ENCODE measurements at places on chromosomes 11 and 22.

DNA sequence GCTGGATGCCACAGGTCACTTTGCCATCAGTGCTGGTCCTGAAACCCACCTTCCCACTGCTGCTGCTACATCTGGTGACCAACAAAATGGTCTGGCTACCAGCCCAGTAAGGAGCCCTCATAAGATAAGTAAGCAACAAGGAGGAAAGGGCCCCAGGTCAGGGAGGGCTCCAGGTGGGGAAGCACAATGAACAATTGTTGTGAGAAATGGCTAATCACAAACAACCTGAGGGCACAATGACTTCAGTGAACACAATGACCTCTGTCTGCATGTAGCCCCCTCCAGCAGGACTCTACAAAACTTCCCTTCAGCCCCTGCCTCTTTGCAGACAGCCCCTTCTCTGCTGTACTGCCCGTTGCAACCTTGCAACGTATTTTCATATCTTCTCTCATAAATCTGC, 19.4 kb upstream of the FBLN1 start:
- no peak for DNase-seq

GRCh38 chr22:42857845-42858481, 890 bp upstream of the ARFGAP3 start:
- no peak for DNase-seq

- no peak for DNase-seq
Measured at GRCh38 chr11:117914991-117915618, 14.1 kb downstream of the TMPRSS13 start.

DNA sequence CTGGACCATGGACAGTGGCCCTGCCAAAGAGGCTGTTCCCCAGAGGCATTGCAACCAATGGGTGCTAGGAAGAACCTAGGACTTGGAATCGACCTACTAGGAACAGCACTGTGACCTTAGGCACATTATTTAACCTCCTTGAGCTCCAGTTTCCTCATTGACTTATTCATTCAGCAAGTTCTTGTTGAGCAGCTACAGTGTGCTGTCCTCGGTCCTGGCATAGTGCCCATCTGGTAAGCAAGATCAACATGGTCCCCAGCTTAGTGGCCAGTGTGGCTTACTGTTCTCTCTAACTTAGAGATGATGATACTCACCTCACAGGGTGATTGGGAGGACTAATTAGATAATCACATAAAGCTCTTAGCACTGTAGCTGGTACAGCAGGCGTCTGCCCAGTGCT, 8.2 kb downstream of the ABCG4 start:
- no peak for DNase-seq

GRCh38 chr11:119438599-119438998, 15.6 kb upstream of the THY1 start:
- no peak for DNase-seq

GRCh38 chr22:38981005-38981991, 849 bp upstream of the APOBEC3B start:
- DNase-seq = no peak

- DNase-seq = no peak
Measured at GRCh38 chr22:50452649-50453048, 22.2 kb downstream of the SBF1 start.

DNA sequence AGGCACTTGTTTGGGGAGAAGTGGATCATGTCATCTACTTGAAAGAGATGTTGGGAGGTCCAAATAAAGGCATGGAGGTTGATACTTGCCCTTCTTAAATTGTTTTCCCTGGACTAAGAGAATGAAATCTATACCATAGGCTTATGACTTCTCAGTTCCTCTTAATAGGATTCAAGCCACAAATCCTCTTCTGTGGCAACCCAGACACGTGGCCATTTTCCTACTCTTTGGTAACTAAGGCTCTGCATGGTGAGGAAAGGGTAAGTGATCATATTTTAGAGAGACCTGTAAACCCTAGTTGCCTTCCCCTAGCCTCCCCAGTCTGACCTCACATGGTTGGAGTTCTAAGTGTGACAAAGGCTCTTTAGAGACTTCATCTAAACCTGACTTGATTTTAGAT, 72.9 kb upstream of the CD44 start:
- DNase-seq = no peak

DNA sequence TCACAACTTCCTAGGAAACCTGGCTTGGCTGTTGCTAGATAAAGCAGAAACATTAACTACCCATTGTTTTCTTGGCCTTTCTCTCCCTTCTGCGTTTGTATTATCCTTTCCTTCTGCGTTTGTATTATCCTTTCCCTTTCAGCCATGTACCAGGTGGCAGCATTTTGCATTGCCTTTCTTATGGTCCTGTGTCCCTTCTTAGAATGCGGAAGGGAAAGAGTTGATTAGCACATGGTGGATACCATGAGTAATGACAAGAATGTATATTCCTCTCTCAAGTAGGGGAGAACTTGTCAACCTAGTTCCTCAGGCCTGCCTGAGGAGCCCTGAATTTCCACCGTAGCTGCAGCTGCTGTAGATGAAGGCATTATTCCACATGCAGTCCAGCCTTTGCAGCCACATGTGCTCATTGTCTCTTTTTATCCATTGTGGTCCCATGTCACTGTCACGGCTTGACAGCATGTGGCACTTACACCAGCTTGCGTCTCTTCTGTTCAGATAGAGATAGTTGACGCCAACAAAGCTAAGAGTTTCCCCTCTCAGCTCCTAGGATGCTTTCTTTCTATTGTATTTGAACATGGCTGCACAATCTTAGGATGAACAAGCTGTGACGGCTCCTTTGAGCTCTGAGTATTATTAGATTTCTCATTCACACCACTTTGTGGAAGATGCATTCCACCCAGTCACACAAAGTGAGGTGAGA, 44.8 kb downstream of the SLN start:
- no peak for DNase-seq

GRCh38 chr11:70144262-70144661, 58.8 kb upstream of the FADD start:
- DNase-seq = no peak

DNA sequence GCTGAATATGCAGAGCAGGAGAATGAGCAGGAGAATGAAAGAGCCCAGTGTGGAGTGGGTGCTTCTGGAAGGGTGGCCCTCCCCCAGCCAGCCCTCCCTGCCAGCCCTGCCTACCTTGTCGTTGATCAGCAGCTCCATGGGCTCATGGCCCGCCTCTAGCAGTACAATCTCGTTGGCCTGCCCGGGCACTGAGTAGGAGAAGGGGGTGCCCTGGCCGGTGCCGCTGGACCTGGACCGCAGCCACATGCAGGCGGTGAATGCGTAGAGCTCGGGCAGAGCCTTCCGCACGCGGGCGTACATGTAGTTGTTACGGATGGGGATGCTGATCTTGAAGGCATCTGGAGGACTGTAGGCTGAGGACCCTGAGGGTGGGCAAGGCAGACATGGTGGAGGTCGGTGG, 17.4 kb downstream of the NPTXR start:
- DNase-seq = no peak

DNA sequence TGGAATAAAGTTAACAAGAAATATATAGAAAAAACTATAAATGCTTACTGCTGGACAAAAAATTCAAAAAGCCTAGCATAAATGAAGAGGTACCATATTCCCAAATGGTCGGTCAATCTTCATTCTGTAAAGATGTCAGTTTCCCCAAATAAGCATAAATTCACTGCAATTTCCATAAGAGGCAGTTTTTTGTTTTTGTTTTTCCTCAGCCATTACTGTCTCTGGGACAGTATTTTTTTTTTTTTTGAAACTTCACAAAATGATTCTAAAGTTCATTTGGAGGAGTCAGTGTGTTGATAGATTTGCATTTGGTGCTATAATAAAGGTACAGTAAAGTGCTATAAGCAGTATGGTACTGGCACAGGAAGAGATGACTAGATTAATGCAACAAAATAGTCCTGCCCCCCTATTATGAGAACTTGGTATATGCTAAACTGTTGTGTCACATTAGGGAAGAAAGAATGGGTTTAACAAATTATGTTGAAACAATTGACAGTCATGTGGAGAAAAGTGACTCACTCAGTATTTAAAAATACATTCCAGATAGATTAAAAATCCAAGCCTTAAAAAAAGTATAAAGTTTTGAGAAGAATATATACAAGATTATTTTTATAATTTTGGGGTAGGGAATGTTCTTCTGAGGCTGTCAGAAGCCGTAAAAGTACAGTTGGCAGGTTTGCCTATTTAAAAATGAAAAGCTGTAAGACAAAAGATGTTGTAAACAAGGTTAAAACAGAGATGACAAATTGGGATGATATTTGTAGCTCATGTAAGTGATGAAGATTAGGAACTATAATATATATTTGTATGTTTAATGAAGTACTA, 2.6 kb upstream of the FTH1 start:
- DNase-seq = no peak

DNA sequence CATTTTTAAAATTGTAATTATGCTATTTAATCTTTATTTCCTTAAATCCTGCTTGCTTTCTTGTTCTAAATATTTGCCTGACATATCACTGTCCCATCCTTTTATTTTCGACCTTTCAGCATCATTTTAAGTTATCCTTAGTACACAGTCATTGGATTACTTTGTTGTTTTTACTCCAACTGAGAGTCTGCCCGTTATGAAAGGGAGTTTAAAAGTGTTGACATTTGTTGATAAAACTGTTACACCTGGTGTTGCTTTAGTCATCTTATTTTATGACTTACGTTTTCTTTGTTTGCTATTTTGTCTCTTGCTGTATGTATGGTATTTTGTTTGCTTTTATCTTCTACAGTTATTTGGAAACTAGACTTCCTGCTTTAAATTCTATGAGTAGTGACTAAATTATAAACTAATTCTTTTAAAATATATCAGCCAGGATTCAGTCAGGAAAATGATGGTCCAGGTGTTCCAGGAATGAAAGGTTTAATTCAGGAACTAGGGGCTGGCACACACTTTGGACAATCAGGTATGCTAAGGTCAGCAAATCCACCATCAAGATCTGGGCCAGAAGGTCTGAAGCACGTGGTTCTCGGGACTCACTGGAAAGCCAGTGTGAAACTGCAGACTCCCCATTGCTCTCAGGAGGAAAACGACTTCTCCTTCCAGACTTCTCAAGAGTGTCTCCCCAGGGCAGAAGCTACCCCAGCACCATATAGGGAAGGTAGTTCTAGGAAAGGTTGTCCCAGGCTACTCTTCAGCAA, 86.0 kb downstream of the RASSF10 start:
- peak; percentile 24 for DNase-seq

DNA sequence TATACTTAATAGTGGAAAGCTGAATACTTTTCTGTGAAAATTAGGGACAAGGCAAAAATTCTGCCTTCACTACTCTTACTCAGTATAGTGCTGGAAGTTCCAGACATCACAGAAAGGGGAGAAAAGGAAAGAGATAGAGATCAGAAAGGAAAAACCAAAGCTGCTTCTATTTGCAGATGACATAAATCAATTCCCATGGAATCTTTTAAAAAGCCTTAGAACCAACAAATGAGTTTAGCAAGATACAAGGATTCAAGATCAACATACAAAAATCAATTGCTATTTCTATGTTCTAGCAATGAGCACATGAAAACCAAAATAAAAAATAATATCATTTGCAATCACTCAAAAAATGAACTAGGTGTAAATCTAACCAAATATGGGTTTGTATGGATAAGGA, 16.2 kb upstream of the CLDN5 start:
- DNase-seq = no peak

GRCh38 chr11:8503910-8504364, 90.1 kb downstream of the STK33 start:
- DNase-seq = no peak

- DNase-seq = peak; percentile 64
Measured at GRCh38 chr11:21511835-21512440, 680.9 kb upstream of the ANO5 start.

GRCh38 chr11:37105427-37105826, 507.4 kb upstream of the RAG2 start:
- no peak for DNase-seq

DNA sequence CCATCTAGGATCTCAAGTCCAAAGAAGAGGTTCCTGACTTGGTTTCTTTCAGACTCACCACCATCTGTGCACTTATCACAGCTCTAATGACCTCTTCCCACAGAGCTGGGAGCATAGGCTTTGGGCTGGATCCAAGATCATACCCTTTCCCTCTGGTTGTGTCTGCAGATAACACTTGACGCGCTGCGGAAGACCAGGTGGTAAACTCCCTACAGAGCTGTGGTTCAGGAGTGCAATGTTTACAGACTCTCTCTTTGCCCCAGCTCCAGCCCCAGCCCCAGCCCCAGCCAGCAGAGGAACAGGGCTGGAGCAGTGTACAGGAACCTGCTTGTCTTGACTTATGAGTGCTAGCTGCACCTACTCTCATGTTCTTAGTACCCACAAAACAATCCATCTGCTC, 274.4 kb upstream of the SYN3 start:
- no peak for DNase-seq

GRCh38 chr11:33540946-33541915, 159.4 kb downstream of the C11orf91 start:
- no peak for DNase-seq

GRCh38 chr11:61975638-61976419, 8.4 kb upstream of the FTH1 start:
- no peak for DNase-seq

DNA sequence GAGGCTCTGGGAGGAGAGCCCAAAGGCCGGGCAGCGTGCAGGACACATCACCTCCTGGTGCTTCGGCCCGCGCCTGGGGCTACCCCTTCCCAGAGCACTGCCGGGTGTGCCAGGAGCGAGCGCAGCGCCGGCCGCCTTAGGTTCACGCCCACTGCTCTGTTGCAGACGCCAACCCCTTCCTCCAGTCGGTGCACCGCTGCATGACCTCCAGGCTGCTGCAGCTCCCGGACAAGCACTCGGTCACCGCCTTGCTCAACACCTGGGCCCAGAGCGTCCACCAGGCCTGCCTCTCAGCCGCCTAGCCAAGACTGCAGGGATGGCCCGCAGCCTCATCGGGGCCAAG, 79.0 kb downstream of the MED15 start:
- no peak for DNase-seq

DNA sequence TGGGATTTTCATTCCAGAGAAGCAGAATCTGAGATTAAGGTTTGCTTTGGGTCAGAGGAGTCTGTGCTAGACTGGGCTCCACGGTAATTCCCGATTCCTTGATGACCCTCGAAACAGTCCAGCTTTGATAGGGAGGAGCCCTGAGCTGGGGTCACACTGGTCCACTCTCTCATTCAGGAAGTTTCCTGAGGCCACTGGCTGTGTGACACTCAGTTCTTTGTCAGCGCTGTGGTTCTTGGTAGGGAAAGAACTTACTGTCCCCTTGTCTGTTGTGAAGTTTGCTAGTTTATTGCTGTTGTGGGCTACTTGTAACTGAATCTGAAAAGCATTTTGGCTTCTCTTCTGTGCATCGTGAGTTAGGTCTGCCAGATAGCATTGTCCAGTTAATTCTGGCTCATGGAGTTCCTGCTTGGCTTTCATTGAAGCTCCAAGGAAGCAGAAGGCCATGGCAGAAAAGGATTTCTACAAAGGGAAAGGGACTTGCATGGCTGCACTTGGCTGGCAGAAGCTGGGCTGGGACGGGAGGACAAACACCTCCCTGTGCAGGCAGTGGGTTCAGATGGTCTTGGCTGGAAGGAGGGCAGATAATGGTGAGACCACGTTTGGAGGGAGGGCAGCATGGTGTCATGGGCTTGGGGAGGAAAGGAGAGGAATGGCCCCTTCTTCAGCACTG, 23.3 kb downstream of the BCR start:
- no peak for DNase-seq

DNA sequence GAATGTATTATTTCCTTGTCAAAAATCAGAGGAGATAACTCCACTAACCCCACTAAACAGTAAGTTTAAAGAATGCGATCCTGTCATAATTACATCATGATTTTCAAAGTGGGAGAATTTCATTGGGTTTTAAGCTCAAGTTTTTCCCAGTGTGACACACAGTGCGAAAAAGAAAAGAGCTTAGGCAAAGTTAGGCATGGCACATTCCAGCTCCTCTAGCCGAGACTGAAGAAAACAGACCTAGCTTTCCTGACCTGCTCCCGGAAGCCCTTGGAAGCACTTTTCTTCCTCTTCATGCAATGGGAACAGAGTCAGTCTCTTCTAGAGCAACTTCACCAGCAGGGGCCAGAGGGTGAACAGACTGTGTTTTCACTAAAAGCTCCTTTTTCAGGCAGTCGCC, 76.6 kb upstream of the AKIP1 start:
- DNase-seq = no peak

All from NCI-H2081 treated with DMSO at 0.1 percent for 48 hours (cell line).